ENCODE measurements at places on chromosomes 2 and 18. TPM values are rescaled to one million over a fixed set of nuclear protein-coding genes. Genes with fewer than 3 reads are reported as not detected.

DNA sequence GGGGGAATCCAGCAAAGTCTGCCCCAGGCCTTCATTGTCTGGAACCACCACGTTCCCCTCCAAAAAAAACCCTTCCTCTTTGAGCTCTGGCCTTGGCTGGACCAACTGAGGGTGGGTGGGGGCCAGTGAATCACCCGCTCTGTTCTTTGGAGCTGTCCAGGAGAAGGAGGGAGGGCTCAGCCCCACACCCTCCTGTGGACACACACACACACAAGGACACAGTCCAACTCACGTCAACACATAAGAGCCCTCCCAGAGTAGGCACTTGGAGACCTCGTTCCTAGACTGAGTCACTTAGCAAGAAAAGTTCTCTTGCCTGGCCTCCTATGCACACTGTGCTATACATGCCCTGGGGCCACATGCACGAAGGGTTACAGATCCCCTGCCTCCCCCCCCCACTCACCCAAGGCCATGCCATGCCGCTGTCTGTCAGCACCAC is 1.2 kb upstream of the TNS1 start:
- H3K4me3 ChIP-seq, result no peak overlapping the region
- H3K4me1 ChIP-seq, result no peaks in the 10 kb centered on the region
- DNase-seq, result no peak

GRCh38 chr2:125254010-125254409 is 1228.9 kb downstream of the CNTNAP5 start:
- H3K36me3 ChIP-seq, result no peaks in the 10 kb centered on the region
- no peak for DNase-seq
- H3K4me3 ChIP-seq, result no peak overlapping the region
- H3K27ac ChIP-seq, result no peak overlapping the region
- no peaks in the 10 kb centered on the region for H3K27me3 ChIP-seq

GRCh38 chr18:22466608-22467395 is 49.1 kb upstream of the CTAGE1 start:
- H3K4me3 ChIP-seq, result no peak overlapping the region
- H3K36me3 ChIP-seq, result no peaks in the 10 kb centered on the region
- no peaks in the 10 kb centered on the region for H3K27me3 ChIP-seq
- H3K4me1 ChIP-seq, result no peaks in the 10 kb centered on the region
- DNase-seq, result no peak

DNA sequence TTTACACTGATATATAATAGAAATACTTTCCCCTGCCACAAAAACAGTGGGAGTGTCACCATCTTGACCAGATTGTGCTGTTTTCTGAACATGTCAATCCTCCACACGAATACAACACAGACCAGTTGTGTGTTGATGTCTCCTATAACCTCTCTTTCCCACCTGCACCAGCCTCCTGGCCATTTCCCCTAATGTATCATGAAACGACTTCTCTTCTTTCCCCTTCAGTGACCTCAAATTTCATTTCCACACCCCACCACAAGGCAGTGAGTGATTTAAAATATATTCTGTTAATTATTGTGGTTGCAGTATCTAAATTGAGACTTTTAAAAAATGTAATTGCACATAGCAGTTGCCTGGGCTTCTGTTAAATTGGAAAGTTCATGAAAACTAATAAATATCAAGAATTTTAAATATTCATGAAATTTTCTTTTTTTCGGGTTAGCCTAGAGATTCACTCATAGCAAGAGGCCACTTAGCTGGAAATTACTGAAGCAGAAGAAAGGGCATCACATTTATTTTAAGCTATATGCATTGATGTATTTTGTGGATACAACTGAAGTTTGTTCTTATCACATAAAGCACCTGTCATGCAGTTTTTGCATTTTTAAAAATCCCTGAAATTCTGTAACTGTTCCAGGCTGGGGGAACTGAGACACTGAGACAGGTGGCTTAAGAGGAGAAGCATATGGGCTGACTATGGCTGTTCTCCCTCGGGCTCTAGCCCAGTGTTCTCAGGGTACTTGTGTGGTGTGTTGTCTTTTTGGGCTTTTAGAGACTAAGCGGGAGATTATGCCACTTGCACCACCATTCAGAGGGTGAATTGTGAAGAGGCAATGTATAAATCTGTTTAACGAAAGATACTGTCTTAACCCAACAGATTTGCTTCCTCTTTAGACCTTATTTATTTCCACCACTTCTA is 15.9 kb downstream of the FAM171B start:
- DNase-seq, result no peak
- H3K27ac ChIP-seq, result no peak overlapping the region
- H3K4me3 ChIP-seq, result no peak overlapping the region
- H3K4me1 ChIP-seq, result no peaks in the 10 kb centered on the region
- peaks cover 2% of the 10 kb centered on the region for H3K27me3 ChIP-seq
- no peaks in the 10 kb centered on the region for H3K36me3 ChIP-seq

DNA sequence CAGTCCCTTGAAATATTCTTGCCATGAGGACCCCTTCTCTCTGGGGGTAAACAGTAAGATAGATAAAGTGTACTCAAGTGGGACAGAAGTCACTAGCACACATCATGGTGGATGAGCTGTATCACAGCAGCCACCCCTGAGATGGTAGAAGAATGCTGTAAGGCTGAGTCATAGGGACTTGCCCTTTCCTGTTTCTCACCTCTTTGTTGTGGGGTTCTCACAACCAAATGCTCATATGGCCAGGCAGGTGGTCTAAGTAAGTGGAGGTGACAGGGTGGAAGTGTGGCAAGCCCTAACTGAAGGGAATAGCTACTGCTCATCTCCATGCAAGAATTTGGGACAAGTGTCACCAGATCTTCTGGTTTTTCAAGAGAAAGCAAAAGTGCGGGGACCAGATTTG is 202.7 kb upstream of the SLC14A2 start:
- no peaks in the 10 kb centered on the region for H3K36me3 ChIP-seq
- no peaks in the 10 kb centered on the region for H3K4me1 ChIP-seq
- H3K27ac ChIP-seq, result no peak overlapping the region
- no peak for DNase-seq

DNA sequence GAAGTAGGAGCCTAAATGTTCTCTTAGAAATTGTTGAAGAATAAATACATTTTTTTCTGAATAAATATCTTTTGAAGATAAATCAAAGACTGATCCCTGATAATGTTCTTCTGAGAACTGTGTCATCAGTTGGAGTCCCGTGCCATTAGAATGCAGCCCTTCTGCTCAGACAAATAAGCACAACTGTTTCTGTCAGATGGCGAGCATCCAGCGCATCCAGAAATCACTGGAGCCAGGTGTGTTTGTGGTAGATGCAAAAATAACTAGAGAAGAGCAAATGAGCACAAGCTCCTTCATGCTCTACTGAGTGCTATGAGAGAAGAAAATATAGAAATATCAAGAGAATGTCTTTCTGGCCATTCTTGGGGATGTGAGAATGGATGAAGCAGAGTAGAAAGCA is 573.7 kb downstream of the THSD7B start:
- no peak overlapping the region for H3K27ac ChIP-seq
- no peak overlapping the region for H3K4me3 ChIP-seq
- peaks cover 3% of the 10 kb centered on the region for H3K27me3 ChIP-seq

GRCh38 chr2:183010112-183010511 is 28.1 kb downstream of the NCKAP1 start:
- peaks cover 18% of the 10 kb centered on the region for H3K27me3 ChIP-seq
- H3K27ac ChIP-seq, result no peak overlapping the region
- no peaks in the 10 kb centered on the region for H3K4me1 ChIP-seq
- no peaks in the 10 kb centered on the region for H3K36me3 ChIP-seq
- H3K4me3 ChIP-seq, result no peak overlapping the region

- no peak overlapping the region for H3K27ac ChIP-seq
- H3K4me1 ChIP-seq, result no peaks in the 10 kb centered on the region
- DNase-seq, result no peak
Observed at GRCh38 chr18:48412339-48412929, 3.3 kb upstream of the ZBTB7C start.

GRCh38 chr2:857081-857480 is 93.6 kb upstream of the SNTG2 start:
- no peak for DNase-seq
- H3K27me3 ChIP-seq, result no peaks in the 10 kb centered on the region
- peaks cover 12% of the 10 kb centered on the region for H3K36me3 ChIP-seq
- H3K27ac ChIP-seq, result no peak overlapping the region

- no peak overlapping the region for H3K27ac ChIP-seq
- no peaks in the 10 kb centered on the region for H3K4me1 ChIP-seq
- peaks cover 39% of the 10 kb centered on the region for H3K27me3 ChIP-seq
- no peak for DNase-seq
- no peaks in the 10 kb centered on the region for H3K36me3 ChIP-seq
Observed at GRCh38 chr18:36419188-36419899, 121.8 kb downstream of the FHOD3 start.

DNA sequence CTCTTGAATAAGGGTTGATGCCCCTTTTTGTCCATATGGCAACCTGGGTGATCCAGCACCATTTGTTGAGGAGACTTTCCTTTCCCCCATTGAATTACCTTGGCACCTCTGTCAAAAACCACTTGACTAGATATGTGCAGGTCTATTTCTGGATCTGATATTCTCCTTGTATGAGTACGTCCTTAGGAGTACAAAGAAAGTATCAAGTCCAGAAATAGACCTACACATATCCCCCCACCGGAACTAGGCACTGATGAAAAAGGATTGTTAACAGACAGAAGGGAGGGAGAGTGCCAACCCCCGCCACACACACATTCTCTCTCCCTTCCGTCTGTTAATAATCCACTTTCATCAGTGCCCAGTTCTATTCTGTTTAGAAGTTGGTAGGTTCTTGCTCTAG is 225.0 kb downstream of the TMEM163 start:
- H3K36me3 ChIP-seq, result no peaks in the 10 kb centered on the region
- H3K4me3 ChIP-seq, result no peak overlapping the region
- no peaks in the 10 kb centered on the region for H3K4me1 ChIP-seq
- no peak for DNase-seq

DNA sequence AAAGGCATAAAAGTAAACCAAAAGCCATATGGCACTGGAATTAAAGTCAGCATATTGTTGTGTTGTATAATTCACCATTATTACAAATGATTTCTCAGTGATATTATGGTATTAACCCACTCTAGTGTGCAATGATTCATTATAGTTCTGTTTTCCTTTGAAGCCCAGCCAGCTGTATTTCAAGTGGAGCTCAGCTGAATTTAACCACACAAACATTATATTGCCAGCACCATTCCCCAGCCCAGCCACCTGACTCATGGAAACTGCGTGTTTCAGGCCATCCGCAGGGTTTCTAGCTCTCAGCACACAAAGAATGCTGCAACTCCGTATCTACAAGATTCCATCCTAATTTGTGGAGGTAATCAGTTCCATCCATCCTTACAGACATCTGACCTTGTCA is 166.8 kb upstream of the CHAC2 start:
- no peak overlapping the region for H3K27ac ChIP-seq
- H3K36me3 ChIP-seq, result no peaks in the 10 kb centered on the region
- peaks cover 18% of the 10 kb centered on the region for H3K27me3 ChIP-seq
- no peak for DNase-seq
- no peaks in the 10 kb centered on the region for H3K4me1 ChIP-seq

- peak; percentile 57 for DNase-seq
- H3K4me1 ChIP-seq, result peaks cover 11% of the 10 kb centered on the region
- peak overlapping the region; percentile 86 for H3K4me3 ChIP-seq
- peak overlapping the region; percentile 73 for H3K27ac ChIP-seq
- H3K36me3 ChIP-seq, result no peaks in the 10 kb centered on the region
Observed at GRCh38 chr2:218366621-218367414, 10.2 kb downstream of the CATIP start.

DNA sequence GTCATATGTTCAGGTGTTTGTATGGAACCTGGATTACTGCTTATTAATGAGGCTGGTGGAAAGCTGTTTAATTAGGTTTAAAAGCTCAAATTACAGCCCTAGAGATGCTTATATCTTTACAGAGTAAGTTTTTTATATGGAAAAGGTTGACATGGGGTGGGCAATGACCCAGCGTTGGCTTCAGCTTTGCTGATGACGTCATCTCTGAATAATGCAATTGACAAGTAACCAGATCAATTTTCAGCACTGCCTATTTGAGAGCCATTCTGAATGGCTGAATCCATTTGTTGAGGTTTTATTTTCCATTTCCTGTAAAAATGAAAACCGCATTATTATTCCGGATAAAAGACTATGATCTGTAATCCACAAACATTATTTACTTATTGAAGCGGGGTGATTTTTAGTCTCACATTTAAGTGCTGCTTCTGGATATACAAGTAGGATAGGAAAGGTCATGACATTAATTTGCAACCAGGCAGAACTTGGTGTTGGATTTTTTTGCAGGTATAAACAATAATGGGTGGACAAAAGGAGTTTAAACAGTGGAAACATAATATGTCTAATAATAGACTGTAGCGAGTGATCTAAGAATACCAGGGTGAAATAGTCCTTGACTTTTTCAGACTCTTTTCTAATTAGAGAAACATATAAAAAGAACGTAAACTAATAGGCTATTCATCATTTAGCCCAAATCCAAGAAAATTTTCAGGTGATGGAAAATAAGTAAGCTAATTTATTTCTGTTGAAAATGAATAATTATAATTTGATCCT is 2.7 kb downstream of the PPP1R1C start:
- no peak overlapping the region for H3K4me3 ChIP-seq
- no peak overlapping the region for H3K27ac ChIP-seq
- no peaks in the 10 kb centered on the region for H3K27me3 ChIP-seq
- no peaks in the 10 kb centered on the region for H3K4me1 ChIP-seq
- no peak for DNase-seq

DNA sequence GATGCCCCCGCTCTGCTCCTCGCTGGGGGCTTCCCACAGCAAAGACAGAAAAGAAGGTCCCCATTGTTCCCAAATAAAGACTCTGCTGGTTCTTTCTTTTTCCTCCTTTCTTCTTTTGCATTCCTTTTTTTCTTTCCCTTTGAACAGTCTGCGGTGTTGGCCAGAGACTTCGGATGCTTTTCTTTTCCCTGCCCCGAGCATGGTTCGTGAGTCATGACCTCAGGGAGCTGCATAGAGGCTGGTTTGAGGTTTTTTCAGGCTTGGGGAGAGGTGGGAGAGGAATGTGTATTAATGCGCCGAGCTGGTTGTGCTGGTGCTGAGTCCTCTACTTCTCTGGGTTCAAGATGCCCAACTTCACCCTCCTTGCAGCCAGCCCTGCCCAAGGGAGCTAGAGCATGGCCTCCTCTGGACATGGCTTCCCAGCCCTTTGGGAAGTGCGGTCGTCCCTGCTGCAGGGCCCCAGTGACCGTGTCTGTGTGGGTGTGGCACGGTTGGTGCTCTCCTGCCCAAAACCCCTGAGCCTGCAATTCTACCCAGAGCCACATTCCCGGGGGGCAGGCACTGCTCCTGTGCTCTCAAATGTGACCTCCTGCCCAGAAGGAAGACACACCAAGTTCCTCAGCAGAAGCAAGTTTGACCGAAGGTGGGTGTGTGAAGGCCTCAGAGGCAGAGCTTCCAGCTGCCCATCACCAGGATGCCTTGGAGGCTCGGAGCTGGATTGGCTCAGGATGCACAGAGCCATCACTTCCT is 9.0 kb upstream of the ARHGEF4 start:
- H3K36me3 ChIP-seq, result no peaks in the 10 kb centered on the region
- no peak overlapping the region for H3K4me3 ChIP-seq
- H3K4me1 ChIP-seq, result peaks cover 13% of the 10 kb centered on the region
- H3K27me3 ChIP-seq, result peaks cover 10% of the 10 kb centered on the region

The AQP12B gene
- total RNA-seq, result not detected

The ELOA2 gene
- total RNA-seq, result not detected

The SMYD1 gene
- not detected for total RNA-seq

The SFT2D3 gene
- total RNA-seq, result 16.9 TPM

The ARHGAP15 gene
- 130 TPM for total RNA-seq

The GALR1 gene
- total RNA-seq, result not detected

The ASPRV1 gene
- 2.8 TPM for total RNA-seq
